Esophagus mucosa (tissue), 1 donor: ENCODE measurements at places on chromosomes 12 and 14.
A peak's percentile ranks its signal among the peaks of the same experiment; 100 is the strongest.

- no peak for ATAC-seq
These were observed 46.7 kb upstream of the PNMA1 start for GRCh38 chr14:73760598-73761586.

DNA sequence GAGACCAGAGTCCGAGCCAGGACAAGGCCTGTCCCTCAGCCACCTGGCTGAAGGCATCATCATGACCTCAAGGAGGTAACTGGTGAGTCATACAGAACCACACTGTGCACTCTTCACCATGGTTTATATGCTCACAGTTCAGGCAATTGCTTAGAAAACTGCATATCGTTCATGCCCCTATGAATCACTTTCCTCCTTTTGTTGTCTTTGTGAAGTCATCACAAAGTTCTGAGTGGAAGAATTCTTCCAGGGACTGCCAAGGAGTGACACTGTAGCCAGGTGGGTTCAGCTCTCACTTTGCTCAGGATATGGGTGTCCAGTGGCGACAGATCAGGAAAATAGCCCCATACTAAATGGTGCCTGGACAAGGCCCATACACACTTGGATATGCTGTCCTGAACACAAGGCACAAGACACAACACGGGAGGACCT, 92.5 kb downstream of the DPF3 start:
- ATAC-seq: peak; percentile 86

DNA sequence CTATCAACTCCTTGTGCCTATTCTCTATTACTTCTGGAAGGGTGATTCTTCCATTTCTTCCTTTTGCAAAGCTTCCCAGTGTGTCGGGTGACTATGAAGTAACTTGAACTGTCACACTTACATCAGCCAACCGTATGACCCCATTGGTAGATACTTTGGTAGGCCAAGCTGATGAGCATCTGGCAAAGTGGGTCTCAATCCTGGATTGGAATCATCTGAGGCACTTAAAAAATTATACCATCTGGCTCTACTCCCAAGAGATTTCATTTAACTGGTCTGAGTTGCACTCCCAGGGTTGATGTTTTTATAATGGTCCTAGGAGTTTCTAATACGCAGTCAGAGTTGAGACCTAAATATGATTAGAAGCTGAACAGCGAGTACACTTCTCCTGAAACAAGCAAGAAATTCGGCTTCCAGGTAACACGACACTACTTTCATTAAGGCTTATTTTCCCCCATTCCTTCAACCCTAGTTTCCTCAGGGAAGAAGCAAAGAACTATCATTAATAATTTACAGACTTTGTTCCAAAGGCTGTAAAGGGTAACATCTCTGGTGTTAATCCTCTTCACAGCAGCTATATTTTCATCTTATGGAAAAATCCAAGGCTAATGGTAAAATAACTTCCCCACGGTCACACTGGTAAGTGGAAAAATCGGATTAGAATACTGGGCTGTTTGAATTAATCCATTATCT, 76.8 kb downstream of the PDE6H start:
- ATAC-seq: no peak

DNA sequence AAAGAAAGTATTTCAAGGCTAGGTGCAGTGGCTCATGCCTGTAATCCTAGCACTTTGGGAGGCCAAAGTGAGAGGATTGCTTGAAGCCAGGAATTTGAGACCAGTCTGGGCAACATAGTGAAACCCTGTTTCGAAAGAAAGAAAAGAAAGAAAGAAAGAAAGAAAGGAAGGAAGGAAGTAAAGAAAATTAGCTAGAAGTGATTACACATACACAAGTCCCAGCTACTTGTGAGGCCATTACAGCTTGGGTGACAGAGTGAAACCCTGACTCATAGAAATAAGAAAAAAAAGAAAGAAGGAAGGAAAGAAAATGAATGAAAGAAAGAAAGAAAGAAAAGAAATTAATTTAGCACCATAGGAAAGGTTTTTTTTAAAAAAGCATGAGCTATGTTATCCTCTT, 33.3 kb upstream of the PPP1CC start:
- ATAC-seq: no peak

- ATAC-seq: peak; percentile 27
These were observed 58.3 kb downstream of the TMCC3 start for GRCh38 chr12:94592080-94592479.

DNA sequence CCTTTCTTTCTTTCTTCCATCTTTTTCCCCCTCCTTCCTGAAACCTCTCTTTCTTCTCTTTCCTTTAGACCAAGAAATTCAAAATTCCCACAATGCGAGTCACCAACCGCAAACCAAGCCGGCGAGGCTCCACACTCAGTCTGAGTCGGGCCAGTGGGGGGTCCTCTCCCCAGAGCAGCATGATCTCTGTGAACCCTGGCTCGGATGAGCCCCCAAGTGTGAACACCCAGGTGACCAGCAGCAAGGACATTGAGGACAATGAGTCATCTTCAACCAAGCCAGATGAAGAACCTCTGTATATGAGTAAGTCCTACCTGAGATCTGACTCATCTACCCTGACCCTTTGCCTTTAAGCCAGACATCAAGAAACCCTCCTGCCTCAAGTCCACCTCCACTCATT, 88.6 kb upstream of the TMEM233 start:
- ATAC-seq: no peak

DNA sequence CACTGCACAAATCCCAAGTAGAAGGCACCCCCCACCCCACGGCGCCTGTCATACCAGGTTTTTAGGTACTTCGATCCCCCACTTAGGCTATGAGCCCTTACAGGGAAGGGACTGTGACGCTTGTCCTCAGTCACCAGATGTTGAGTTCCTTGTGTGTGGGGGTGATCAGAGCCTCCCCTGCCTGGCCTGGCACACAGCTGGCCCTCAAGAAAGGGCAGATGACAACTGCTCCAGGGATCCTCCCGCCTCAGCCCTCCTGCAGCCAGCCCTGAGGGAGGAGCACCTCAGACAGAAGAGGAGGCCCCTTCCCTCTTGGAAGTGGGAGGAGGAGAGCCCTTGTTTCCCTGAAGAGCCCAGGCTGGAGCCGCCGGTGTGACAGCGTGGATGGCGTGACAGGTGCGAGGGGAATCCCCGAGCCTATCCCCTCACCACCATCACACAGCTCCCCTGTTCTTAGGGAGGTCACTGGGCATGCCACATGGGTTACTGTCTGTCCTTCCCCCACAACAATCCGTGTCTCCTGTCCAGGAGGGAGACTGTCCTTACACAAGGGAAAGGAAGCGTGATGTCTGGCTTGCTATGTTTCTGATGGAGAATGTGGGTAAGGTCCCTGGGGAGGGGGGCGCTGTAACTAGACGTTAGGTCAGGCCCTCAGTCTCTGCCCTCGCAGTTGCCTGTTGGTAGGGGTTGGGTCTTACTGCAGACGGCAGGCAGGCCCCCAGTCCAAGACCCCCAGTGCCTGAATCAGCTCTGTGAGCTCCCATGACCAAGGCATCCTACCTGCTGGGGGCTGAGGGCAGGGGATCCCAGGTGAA, 31.4 kb downstream of the P2RX4 start:
- no peak for ATAC-seq

DNA sequence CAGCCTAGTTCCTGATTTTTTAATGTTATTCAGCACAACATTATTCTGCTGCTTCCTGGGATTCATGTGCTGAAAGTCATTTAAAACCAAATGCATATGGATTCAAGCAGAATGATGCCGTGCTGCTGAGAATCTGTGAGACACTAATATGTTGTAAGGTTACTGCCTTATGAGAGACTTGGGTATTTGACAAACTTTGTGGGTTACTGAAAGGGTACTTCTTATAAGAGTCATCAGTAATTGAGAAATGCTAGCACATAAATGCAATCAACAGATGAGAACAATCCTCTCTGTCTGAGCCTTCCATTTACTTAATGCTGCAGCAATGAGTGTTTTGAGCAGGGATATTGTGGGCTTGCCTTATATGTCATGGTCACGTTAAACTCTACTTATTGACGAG, 175.7 kb downstream of the NPAS3 start:
- ATAC-seq: no peak

DNA sequence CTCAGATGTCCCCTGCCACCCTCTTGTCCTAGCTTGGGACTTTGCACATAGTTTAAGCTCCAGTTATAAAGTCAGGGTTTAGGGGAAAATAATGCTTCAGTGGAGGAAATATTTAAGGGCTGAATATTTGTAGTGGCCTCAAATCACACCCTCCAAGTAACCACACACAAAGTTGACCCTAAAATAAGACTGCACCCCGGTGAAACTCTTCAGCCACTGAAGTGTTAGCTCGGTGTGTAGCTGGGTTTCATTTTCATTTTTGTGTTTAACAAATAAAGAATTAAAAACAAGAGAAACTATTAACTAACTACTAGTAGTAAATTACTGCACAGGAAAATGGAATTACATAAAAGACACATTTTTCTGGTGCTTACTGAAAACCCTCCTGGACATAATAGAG, 14.8 kb upstream of the BCL11B start:
- ATAC-seq: no peak

DNA sequence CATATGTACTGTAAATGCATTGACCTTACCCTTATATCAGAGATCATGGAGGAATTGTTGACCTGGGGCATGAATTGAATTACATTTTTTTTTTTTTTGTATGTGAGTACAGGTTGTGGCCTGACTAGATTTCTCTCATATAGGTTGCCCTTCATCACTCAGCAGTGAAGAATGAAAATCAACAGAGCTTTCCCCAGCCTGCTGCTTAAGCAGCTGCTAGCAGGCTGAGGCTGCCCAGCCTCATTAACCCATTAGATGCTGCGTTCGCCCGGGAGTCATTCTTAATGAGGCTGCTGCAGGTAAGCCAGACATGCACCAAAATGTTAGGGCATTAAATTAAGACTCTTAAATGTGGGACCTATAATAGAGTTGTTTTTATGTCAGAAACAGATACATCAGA, 236.0 kb downstream of the ETNK1 start:
- no peak for ATAC-seq

DNA sequence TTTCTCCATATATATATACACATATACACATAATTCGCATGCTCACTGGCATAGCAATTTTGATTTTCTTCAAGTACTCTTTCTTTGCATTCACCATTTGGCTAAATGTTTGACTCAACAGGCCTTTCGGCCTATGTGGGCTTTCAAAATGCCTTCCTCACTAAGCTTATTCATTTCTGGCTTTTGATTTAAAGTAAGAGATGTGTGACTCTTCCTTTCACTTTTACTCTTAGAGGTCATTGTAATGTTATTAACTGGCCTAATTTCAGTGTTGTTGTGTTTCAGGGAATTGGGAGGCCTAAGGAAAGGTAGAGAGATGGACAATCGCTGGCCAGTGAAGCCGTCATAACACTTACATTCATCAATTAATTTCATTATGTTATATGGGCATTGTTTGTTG, 14.5 kb upstream of the KLRD1 start:
- no peak for ATAC-seq

GRCh38 chr14:89503431-89503996, 86.5 kb upstream of the FOXN3 start:
- ATAC-seq: no peak

- peak; percentile 93 for ATAC-seq
These were observed 10.0 kb upstream of the KRT82 start for GRCh38 chr12:52415870-52416750.

GRCh38 chr12:32828120-32828519, 68.5 kb downstream of the PKP2 start:
- ATAC-seq: no peak

DNA sequence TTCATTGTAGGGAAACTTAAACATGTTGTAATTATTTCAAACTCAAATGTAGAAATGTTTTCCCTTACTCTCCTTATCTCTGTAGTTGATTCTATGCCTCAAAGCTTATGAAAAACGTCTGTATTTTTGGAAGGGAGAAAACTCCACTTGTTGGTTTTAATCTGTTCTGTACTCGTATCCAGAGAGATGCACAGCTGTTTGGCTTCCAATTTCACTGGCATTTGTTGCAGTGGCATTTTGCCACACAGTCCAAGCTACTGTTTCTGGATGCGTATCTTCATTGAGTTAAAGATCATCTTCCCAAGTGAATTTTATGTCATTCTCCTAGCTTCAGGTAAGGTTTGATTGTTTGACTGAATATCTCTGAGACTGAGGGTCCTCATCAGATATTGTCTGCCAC, 481.4 kb downstream of the TRHDE start:
- ATAC-seq: no peak

DNA sequence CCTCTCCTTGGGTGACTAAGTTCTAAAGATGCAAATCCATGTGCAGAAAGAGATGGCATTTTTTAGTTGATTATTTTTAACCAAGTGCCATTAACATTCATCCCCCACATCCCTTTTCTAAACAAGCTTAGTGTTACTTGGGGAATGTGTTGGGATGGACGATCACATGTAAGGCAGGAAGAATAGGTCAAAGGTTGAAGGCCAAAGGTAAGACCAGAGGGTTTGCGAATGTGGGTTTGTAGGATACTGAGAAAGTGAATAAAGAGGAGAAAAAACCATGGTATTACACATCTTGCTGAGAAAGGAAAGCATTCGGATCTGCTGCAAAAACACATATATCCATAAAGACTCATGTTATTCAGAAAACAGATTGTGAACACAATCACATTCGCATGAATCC, 111.6 kb downstream of the GCH1 start:
- no peak for ATAC-seq

GRCh38 chr12:12158858-12159257, 88.1 kb downstream of the BCL2L14 start:
- no peak for ATAC-seq

- ATAC-seq: no peak
These were observed 52.2 kb downstream of the CPM start for GRCh38 chr12:68880660-68881325.

DNA sequence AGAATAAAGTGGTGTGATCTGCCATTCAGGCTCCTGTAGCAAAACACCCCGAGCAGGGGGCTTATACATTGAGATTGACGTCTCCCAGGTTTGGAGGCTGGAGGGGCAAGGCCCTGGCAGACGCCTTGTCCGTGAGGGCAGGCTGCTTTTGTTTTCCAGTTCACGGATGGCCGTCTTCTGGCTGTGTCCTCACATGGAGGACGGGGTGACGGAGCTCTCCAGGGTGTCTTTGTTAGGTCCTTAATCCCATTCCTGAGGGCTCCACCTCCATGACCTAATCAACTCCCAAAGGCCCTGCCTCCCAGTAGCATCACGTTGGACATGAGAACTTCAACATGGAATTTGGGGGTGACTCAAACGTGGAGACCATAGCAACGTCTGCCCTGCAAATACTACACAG, 147.7 kb downstream of the KIF26A start:
- ATAC-seq: no peak

- ATAC-seq: no peak
These were observed 2.0 kb downstream of the AQP6 start for GRCh38 chr12:49974677-49975317.
